ENCODE measurements at places on chromosomes 4 and X. TPM values are rescaled to one million over a fixed set of nuclear protein-coding genes. Genes with fewer than 3 reads are reported as not detected.

Gene CYTL1
- total RNA-seq, result 0.71 TPM

Gene HTN3
- total RNA-seq, result not detected

Gene SLC2A9
- total RNA-seq, result 4.6 TPM

Gene EDA2R
- total RNA-seq, result 0.46 TPM

Gene MAGEC2
- total RNA-seq, result not detected

Gene LUZP4
- not detected for total RNA-seq

Gene NAP1L2
- total RNA-seq, result 5.3 TPM

All from lower leg skin (tissue), 4 donors.